ENCODE measurements at places on chromosomes 2 and 18.

GRCh38 chr2:224584785-224585210 is 365 bp downstream of the CUL3 start:
- DNase-seq = peak; percentile 64

GRCh38 chr18:59996370-59996966 is 96.7 kb downstream of the PMAIP1 start:
- DNase-seq = no peak

DNA sequence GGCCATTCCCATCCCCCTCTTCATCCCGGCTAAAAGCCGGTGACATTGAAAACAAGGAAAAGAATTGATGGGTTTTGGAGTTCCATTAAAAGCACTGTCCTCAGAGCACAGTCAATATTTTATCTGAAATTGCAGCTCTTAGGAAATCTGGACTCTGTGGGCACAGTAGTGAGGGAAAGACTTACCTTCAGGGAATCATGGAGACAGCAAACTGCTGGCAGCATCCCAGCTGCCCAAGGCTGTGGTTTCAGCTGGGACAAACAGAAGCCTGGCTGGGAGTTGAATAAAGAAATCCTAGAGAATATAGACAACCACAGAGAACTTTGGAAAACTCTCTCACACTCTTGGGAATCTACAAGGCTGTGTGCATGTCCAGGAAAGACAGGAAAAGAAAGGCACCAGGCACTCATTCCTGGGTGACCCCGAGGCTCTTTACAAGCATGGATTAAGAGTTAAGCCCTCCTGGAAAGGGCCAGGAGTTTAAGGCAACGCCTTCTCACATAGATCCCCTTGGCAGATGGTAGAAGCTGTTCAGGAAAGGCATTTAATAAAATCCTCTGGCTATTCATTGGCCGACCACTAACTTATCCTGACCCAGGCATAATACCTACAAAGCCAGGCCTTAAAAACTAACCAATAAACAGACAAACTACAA is 255.1 kb downstream of the MYT1L start:
- DNase-seq = no peak

DNA sequence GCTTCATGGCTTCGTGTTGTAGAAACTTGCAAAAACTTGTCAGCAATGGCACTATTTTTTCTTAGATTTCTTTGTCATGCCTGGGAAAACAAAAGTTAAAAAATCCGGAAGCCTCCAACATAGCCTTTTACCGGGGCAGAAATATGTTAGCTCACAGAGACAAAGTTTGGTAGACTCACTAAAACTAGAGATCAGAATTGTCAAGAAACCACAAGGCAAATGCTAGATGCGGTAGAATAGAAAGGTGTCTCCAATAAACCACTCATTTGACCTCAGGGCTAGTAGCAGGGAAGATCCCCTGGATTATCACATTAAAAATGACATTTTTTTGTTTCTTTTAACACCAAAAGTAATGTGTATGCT is 405 bp downstream of the CASP10 start:
- no peak for DNase-seq

DNA sequence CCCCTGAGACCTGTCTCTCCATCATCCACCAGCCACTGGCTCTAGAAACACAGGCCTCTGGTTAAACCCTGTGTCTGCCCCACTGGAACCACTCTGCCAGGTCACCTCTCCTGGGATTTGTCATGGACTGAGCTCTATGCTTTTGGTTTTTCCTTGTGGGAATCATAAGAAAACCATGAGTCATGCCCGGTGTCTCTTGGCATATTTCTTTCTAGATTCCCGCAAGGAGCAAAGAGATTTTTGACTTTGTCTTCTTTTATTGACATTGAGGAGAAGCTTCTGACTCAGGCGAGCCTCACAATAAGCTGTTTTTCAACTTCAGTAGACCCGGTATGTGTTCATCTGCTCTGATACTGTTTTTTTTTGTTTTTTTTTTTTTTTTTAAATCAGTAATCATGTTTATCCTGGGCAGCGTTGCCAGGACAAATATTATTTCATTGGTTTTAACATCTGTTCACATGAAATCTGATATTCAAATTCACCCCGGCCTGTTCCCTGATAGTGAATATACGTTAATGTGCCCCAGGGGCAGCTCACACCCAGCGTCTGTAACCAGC is 207.1 kb downstream of the ACKR3 start:
- DNase-seq = no peak

DNA sequence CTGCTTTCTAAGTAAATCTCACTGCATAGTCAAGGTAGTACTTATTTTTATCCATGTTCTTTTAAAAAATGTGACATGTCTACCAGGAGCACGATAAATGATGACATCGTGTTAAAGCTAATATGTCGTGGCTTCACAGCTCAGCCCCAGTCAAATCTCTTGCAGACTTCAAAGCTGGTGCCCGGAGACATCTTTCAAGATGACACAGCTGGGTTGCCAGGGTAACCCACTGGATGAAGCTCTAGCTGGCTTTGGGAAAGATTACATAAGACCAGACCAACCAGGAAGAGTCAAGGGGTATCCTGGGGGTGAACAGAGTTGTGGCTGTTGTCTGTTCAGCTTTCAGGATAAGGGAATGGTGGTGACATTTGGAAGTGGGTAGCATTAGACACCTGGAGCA is 67.8 kb downstream of the VSNL1 start:
- no peak for DNase-seq

GRCh38 chr18:3455907-3456685 is 6.1 kb downstream of the TGIF1 start:
- no peak for DNase-seq

GRCh38 chr2:221437056-221437455 is 135.0 kb downstream of the EPHA4 start:
- no peak for DNase-seq

DNA sequence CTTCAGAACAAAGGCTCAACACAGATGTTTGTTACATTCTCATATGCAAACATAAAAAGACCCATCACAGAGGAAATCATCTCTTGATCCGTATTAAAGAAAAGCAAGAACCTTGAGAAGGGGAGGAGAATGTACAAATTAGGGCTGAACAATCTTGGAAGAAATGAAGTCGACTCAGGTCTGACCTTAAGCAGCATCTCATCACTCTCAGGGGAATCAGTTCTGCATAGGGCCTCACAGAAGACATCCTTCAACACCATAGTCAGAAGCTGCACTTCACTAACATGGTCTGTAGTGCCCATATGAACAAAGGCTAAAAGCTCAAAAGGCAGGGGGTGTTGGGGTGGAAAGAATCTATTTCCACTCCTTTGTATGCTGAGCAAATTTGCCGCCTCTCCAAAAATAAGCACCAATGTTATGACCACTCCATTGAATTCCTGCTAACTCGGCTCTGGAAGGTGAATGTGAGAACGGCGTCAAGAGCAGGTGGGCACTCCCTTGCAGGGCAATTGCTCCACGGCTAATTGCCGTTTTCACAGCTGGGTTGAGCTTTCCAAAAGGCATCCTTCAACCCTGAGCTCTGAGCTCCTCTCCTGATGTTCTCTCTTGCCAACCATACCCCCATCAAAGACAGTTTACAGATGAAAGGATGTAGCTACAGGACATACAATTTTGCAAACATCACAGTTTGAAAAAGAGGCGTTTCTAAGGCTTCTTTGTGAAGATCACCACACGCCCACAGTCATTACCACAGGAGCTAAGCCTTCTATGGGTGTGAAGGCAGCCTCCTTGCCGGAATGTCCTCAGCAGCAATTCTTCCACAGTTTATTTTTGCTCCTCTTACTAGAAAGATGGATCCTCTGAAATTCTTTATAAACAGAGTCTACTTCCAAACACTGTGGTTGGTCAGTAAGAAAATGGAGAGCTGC is 10.0 kb downstream of the KLF7 start:
- no peak for DNase-seq

DNA sequence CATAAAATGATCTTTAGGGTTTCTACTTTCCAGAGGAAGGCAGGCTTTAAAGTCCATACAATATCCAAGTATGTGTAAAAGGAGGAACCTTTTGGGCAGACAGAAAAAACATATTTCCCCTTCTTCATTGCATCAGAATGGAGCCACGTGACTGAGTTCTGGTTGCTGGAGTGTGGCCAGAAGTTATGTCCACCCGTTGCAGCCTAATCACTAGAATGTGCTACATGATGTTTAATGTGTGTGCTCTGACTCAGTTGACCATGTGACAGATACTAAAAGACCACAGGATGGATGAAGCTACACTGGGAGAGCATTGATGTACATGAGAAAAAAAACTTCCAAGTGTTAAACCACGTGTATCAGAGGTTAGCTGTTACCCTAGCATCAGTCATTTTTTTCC is 460.9 kb downstream of the RIT2 start:
- no peak for DNase-seq

GRCh38 chr2:217273162-217273561 is 413.3 kb upstream of the TNP1 start:
- DNase-seq = no peak

- DNase-seq = no peak
These were observed 30.0 kb upstream of the CFAP36 start for GRCh38 chr2:55489467-55490062.

- DNase-seq = no peak
These were observed 89.1 kb upstream of the LHCGR start for GRCh38 chr2:48844417-48845155.

- no peak for DNase-seq
These were observed 55.1 kb downstream of the CYP27C1 start for GRCh38 chr2:127164761-127165538.

GRCh38 chr2:8177566-8177965 is 504.3 kb upstream of the ID2 start:
- DNase-seq = no peak

DNA sequence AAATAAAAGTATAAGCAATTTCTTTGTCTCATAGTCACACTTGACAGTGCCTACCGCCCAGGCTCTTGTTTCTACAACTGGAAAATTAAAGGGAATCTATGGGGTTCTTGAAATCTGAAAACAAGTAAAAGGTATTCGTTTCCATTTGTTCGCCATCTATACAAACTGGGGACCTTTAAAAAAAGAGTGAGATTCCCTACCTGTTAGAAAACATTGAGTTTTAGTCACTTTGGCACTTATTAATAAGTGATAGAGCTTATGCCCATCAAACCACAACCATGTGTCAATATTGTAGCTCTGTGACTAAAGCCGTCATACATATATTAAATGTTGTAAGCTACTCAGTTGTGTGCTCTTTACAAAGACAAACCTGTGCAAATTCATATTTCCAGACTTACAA is 13.2 kb downstream of the FN1 start:
- no peak for DNase-seq

DNA sequence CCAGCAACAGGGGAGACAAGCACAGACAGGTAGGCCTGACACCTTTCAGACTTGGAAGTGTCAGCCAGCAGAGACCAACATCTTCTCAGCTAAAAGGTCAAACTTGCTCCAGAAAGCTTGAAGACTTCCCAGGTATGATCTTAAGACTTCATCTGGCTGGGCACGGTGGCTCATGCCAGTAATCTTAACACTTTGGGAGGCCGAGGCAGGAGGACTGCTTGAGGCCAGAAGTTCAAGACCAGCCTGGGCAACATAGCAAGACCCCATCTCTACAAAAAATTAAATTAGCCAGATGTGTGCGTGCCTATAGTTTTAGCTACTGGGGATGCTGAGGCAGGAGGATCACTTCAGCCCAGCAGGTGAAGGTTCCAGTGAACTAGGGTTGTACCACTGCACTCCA is 39.0 kb upstream of the SPRED2 start:
- no peak for DNase-seq

All from activated naive CD4-positive, alpha-beta T cell treated with anti-CD3 and anti-CD28 coated beads, Interleukin-2, amount 50 U/mL, for 16 hours (primary cell).